ENCODE measurements at places on chromosomes 11 and 22.

DNA sequence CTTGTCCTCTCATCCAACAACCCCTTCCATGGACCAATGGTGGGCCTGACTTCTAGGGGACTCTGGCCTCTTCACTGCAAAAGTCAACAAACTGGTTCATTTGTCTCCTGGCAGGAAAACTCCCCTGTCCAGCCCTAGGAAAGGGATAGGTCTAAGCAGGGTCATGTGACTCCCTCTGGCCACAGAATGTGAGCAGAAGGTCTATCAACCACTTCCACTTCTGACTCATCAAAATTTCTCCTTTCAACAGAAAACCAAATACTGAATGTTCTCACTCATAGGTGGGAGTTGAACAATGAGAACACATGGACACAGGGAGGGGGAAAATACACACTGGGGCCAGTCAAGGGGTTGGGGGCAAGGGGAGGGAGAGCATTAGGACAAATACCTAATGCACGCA is 1.3 kb upstream of the ISX start:
- DNase-seq, result no peak

DNA sequence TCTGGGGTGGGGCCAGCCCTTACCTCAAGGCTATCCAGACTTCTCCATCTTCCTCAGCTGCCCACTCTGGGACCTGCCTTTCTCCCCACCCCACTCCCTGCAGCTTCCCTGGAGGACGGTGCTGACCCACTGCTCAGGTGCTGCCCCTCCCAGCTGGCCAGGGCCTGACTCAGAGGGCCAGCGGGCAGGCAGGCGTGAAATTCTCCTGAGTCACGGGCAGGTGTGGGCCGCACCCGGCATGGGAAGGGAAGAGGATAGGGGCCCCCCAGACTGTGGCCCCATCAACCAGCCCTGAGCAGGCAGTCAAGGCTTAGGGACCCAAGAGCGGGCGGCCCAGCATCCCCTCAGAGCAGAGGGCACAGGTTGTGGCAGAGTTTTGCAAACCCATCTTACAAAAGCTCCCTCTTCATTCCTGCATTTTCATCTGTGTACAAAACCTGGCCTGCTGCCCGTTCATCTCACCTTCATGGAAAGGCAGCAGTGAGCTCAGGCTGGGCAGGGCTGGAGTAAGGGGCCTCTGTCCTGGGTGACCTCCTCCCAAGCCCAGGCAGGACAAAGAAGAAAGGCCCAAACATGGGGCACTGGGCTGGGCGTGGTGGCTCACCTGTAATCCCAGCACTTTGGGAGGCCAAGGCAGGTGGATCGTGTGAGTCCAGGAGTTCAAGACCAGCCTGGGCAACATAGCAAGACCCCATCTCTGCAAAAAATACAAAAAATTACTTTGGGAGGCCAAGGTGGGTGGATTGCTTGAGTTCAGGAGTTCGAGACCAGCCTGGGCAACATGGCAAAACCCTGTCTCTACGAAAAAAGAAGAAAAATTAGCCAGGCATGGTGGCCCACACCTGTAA is 6.1 kb downstream of the RHOD start:
- DNase-seq, result no peak

DNA sequence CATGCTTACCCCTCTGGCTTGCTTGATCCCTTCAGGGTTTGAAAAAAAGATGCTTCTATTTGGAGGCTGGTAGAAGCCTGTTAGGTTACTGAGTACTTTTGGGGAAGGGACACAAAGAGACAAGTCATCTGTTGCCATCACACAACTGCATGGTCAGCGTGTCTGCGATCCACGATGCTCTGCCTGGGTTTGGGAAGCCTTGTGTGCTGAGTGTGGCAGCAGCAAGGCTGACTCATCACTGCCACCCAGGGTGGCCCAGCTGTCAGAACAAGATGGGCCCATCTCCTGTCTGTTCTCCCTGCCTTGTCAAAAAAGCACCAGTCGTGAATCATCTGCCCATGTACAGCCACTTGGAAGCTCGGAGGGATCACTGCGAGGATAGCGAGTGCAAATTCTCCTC is 26.2 kb downstream of the UBASH3B start:
- no peak for DNase-seq

- DNase-seq, result no peak
These were observed 219.0 kb downstream of the CASP12 start for GRCh38 chr11:104679258-104679657.

DNA sequence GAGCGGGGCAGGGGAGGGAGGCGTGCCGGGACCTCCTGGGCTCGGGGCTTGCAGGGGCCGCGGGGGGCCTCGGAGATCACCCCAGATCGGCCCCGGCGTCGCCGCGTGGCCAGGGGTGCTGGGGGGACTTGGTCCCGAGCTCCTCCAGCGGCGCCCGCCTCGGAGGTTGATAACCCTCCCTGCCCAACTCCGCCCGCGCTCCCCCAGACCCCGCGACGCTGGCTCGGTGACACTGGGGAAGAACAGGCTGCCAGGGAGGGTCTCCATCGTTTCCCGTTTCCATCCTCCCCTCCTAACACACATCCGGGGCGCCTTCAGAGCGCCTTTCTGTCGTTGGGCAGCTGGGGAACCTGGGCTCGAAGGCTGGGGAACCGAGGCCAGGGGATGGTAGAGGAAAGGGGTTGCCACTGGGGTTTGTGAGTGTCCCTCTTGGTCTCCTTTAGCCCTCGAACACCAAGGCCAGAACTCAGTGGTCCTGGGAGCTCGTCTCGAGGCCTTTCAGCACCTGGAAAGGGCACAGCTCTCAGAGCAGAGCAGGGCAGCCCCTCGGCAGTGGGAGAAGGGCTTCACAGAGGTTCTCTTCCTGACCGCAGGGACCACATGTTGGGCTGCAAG is 431 bp downstream of the SLC37A2 start:
- peak; percentile 32 for DNase-seq

- DNase-seq, result no peak
These were observed 1191.9 kb downstream of the BRD1 start for GRCh38 chr22:48635816-48636215.

- DNase-seq, result no peak
These were observed 16.0 kb downstream of the MRE11 start for GRCh38 chr11:94477624-94478023.

DNA sequence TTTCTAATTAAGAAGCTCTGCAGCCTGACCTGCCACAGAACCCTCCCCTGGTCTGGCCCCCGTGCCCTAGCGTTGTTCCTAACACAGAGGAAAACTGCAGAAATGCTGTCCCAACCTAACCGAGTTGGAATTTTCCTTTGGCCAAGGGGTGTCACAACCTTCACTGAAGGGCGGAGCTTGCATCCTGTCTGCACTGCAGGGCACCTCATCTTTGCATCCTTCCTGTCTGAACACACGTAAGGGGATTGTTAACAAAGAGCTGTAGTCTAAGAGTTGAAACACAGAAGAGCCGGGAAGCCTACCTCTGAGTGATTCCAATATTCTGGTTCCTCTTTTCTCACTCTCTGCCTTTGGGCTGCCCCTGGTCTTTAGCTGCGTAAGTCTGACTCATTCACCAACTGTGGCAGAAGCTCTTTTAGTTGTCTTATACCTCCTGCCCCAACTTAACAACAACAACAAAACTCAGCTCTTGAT is 1.6 kb downstream of the DIXDC1 start:
- DNase-seq, result peak; percentile 14

GRCh38 chr11:10005955-10006525 is 288.0 kb downstream of the SBF2 start:
- no peak for DNase-seq

DNA sequence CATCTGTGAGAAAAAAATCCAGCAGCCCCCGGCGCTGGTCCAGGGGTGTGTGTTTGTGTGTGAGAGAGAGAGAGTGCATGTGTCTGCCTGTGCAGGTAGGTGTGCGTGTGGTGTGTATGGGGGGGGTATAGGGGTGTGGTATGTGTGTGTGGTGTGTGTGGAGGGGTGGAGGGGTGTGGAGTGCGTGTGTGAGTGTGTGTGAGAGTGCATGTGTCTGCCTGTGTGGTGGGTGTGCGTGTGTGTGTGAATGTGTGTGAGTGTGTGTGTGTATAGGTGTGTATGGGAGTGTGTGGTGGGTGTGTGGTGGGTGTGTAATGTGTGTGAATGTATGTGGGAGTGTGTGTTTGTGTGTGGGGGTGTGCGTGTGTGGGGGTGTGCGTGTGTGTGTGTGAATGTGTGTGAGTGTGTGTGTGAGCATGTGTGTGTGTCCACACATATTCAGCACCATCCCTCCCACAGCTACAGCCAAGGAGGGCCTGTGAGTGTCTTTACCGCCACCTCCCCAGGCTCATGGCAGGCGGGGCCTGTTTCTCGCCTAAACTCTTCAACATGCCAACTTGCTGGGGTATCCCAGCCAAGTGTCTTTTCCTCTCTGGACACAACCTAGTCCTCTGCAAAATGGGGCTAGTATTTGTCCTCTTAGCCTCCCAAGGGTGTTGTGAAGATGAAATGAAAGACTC is 11.9 kb downstream of the LMO1 start:
- DNase-seq, result no peak

GRCh38 chr11:47981667-47982404 is 1.5 kb downstream of the PTPRJ start:
- no peak for DNase-seq

DNA sequence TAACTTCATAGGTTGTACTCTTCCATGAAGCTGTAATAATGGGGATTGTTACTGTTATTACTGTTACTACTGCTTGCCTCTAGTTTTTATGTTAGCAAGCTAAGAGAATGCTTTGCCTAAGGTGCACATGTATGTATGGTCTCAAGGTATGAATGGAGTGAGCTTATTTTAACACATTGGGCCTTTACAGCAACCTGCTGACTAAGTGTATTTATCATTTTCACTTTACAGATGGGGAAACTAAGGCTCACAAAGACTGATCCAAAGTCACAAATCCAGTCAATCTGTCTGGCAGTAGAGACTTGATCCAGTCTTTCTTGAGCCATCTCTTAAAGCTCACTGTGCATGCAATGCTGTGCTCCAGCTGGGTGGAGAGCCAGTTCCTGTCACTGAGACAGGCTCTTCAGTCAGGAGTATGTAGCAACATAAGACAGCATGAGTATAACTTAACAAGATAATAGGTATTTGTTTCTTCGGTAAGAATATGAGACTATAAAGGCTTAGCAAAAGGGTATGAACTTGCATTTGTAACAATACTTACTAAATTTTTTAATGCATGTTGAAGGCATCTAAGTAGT is 66.5 kb downstream of the PPP2R1B start:
- DNase-seq, result no peak

DNA sequence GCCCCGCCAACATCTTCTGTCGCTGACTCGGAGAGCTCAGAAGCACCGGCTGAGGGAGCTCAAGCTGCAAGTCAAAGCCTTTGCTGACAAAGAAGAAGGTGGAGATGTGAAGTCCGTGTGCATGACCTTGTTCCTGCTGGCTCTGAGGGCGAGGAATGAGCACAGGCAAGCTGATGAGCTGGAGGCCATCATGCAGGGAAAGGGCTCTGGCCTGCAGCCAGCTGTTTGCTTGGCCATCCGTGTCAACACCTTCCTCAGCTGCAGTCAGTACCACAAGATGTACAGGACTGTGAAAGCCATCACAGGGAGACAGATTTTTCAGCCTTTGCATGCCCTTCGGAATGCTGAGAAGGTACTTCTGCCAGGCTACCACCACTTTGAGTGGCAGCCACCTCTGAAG is 6.7 kb downstream of the RAG1 start:
- no peak for DNase-seq

- no peak for DNase-seq
These were observed 4.8 kb downstream of the MUC5B start for GRCh38 chr11:1227551-1228100.

- DNase-seq, result no peak
These were observed 57.9 kb upstream of the NUP160 start for GRCh38 chr11:47906066-47906465.

DNA sequence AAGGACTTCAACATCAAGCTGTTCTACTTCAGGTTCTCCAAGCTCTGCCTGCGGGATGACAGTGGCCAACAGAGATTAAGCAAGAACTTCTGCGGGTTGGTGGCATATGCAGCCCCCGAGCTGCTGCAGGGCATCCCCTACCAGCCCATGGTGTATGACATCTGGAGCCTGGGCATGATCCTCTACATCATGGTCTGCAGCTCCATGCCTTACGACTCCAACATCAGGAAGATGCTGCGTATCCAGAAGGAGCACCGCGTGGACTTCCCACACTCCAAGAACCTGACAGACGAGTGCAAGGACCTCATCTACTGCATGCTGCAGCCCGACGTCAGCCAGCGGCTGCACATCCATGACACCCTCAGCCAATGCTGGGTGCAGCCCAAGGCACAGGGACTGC is 2.8 kb upstream of the DGCR2 start:
- DNase-seq, result no peak

- DNase-seq, result no peak
These were observed 40.0 kb upstream of the PTH start for GRCh38 chr11:13535819-13536218.

- DNase-seq, result no peak
These were observed 130.1 kb downstream of the TRPC6 start for GRCh38 chr11:101453682-101454081.

GRCh38 chr11:70364178-70364577 is 34.2 kb upstream of the CTTN start:
- DNase-seq, result no peak

DNA sequence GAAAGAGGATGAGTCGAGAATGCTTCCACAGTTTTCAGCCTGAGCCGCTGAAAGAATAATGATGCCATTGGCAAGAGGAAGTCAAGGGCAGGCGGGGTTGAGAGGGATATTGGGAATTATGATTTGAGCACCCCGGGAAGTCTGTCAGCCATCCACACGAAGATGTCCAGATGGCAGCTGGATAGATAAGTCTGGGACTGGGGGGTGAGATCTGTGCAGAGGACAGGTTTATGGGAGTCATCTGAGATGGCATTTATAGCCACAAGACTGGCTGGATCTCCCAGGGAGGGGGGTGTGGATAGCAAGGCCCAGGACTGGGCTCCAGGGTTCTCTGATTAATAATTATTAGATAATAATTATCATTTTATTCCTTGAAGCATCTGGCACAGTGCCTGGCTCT is 5.1 kb upstream of the STIP1 start:
- no peak for DNase-seq

GRCh38 chr11:46100670-46101069 is 20.6 kb downstream of the PHF21A start:
- DNase-seq, result no peak

GRCh38 chr11:7498193-7498592 is 12.9 kb downstream of the OLFML1 start:
- DNase-seq, result no peak

GRCh38 chr11:111937844-111938243 is 701 bp downstream of the DIXDC1 start:
- peak; percentile 18 for DNase-seq

DNA sequence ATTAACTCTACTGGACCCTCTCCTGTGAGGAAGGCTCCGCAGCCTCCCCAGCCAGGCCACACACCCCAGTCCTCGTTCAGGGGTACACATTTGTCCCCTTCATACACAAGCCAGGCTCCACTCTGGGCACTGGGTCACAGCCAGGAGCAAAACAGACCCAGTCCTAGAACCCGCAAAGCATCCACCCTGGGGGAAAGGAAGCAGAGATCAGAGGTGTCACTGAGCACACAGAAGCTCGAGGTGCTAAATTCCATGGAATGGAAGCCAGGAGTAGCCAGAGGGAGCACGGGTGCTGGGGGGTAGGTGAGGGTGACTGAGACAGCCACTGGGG is 43.6 kb upstream of the TH start:
- DNase-seq, result no peak

GRCh38 chr11:2709429-2709828 is 9.6 kb upstream of the KCNQ1OT1 start:
- DNase-seq, result no peak

- no peak for DNase-seq
These were observed 26.4 kb downstream of the MYEOV start for GRCh38 chr11:69320326-69320725.

- no peak for DNase-seq
These were observed 189.0 kb downstream of the LUZP2 start for GRCh38 chr11:24685821-24686220.

- no peak for DNase-seq
These were observed 805 bp upstream of the QSER1 start for GRCh38 chr11:32891657-32892354.

GRCh38 chr22:30223303-30223702 is 23.3 kb downstream of the LIF start:
- DNase-seq, result no peak
